GM18507 (cell line): ENCODE measurements at places on chromosomes 12 and 14.

DNA sequence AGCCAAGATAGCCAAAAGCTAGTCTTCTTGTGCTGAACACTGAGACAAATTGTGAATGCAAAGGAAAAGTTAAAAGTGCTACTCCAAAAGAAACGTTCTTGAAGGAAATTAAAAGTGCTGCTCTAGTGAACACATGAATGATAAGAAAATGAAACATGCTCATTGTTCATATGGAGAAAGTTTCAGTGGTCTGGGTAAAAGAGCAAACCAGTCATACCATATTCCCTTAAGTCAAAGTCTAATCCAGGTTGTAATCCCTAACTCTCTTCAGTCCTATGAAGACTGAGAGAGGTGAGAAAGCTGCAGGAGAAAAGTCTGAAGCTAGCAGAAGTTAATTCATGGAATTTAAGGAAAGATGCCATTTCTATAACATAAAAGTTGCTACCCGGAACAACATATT is 121.5 kb downstream of the MNAT1 start:
- DNase-seq, result no peak

- no peak for DNase-seq
These were observed 2.8 kb downstream of the FOXG1 start for GRCh38 chr14:28769276-28769880.

- no peak for DNase-seq
These were observed 62.2 kb downstream of the RFX4 start for GRCh38 chr12:106645074-106645421.

GRCh38 chr14:34324363-34324795 is 137.7 kb downstream of the SPTSSA start:
- no peak for DNase-seq

DNA sequence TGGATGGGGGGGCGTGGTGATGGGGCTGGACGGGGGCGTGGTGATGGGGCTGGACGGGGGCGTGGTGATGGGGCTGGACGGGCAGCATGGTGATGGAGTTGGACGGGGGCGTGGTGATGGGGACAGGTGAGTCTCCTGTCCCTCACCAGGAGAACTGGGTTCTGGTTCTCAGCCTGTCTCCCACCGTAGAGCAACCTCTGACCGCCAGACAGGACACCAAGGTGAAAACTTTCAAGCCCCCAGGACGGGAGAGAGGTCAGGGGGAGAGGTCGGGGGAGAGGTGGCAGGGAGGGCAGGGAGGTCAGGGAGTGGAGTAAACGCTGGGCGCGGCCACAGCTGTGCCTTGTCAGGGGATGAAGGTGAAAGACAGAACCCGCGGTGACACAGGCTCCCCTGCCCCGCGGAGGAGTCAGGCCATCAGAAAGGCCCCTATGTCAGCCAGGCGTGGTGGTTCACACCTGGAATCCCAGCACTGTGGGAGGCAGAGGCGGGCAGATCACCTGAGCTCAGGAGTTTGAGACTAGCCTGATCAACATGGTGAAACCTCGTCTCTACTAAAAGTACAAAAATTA is 84.6 kb downstream of the GALNT9 start:
- no peak for DNase-seq
